ENCODE measurements at places on chromosomes 1 and 21.
A peak's percentile ranks its signal among the peaks of the same experiment; 100 is the strongest.

DNA sequence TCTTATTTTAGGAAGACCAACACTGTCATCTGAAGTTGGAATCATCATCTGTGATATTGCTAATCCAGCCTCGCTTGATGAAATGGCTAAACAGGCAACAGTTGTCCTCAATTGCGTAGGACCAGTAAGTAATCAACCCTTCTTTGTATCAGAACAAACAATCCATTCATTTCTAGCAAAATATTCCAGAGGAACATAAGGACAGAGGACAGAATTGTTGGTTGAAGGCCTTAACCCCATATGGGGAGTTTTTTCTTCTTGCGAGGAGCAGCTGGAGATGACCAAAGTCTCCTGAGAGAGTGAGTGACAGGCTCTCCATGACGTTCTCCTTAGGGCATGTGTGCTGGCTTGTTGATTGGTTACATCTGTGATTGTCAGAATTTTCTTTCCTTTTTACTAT lies 2.7 kb downstream of the SCCPDH start:
- DNase-seq = no peak

DNA sequence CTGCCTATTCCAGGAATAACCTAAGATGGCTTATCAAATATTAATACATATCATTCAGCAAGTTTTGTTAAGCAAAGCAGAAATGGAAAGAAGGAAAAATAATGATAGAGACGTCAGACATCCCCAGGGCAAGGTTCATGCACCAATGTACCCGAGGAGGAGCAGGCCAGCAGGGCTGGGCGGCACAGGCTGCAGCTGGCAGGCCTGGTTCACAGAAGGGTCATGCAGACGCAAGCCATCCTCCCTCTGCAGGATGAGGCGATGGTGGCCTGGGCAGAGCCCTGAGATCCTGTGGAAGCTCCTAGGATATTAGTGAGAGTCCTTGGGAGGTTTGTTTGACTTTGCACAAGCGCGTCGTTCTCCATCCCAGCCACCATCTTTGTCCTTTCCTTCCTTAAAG lies 30.0 kb downstream of the BATF3 start:
- DNase-seq = no peak

DNA sequence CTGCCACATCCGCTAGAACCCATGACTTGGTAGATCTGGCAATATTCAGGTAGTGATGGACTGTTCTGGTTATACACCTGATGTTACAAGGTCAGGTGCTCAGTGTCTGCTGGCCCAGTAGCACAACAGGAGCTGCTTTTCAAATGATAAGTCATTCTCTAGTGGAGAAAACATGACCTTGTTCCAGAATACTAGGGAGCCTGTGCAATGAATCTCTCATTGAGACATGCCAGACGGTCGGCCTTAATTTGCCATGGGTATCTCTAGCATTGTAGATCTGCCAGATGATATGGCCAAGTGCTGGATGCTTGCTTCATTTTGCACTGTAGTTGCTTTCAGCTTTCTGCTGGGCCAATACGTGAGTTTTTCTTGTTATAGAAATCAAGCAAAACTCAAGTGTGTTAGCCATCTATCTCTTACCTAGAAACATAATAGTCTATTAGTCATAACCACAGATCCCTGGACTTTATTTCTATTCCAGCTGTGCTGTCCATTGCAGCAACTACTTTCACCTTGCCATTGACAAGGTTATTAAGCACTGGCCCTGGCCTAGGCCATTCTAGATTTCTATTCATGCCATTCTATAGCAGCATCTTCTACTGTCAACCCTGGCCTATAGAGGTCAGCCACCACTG lies 13.9 kb upstream of the CENPF start:
- DNase-seq = no peak

GRCh38 chr1:31198150-31198549 lies 41.5 kb downstream of the NKAIN1 start:
- DNase-seq = no peak

- no peak for DNase-seq
Measured at GRCh38 chr21:28771790-28772501, 220.7 kb downstream of the LTN1 start.

GRCh38 chr1:12151465-12151864 lies 15.3 kb upstream of the TNFRSF1B start:
- DNase-seq = no peak

GRCh38 chr1:204410688-204411450 lies 748 bp downstream of the PPP1R15B start:
- no peak for DNase-seq

DNA sequence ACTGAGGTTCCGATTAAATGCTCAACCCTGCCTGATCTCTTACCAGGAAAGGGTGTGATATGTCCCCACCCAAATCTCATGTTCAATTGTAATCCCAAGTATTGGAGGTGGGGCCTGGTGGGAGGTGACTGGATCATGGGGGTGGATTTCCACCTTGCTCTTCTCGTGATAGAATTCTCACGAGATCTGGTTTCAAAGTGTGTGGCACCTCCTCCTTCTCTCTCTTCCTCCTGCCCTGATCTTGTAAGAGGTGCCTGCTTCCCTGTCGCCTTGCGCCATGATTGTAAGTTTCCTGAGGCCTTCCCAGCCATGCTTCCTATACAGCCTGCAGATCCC lies 34.9 kb downstream of the RSPH1 start:
- DNase-seq = no peak

GRCh38 chr1:21511579-21512522 lies 2.6 kb downstream of the ALPL start:
- DNase-seq = no peak

DNA sequence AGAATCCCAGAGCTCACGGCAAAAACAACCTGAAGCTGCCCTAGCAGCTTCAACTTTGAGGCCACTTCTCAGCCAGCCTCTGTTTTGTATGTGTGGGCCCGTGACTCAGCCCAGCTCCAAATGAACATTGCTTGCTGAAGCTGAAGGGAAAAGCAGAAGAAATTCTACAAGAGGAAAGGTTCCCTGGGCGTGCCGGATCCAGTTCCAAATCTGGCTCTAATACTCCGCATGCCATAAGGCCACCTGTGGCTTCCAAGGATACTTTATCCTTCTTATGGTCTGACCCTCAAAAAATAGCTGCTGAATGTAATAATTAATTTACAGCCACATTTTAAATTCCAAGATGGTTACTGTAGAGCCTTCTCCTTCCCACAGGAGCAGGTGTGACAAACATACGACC lies 24.3 kb downstream of the TSPAN2 start:
- DNase-seq = no peak

DNA sequence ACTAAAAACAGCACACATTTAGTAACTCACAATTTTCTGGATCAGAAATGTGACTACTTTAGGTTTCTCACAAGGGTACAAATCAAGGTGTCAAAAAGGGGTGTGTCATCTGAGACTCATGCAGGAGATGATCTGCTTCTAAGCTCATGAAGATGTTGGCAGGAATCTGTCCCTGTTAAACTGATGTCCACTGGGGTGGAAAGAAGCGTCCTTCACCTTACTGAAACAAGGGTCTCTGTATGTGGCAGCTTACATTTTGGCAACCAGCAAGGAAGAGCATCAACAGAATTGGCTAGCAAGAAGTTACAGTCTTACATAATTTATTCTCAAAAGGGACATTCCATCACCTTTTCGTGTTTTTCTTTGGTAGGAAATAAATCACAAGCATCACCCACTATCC lies 1223.8 kb downstream of the AMY1C start:
- DNase-seq = no peak

GRCh38 chr1:67019600-67020136 lies 34.3 kb downstream of the SLC35D1 start:
- DNase-seq = no peak

GRCh38 chr1:191963781-191964455 lies 194.3 kb upstream of the RGS18 start:
- no peak for DNase-seq

DNA sequence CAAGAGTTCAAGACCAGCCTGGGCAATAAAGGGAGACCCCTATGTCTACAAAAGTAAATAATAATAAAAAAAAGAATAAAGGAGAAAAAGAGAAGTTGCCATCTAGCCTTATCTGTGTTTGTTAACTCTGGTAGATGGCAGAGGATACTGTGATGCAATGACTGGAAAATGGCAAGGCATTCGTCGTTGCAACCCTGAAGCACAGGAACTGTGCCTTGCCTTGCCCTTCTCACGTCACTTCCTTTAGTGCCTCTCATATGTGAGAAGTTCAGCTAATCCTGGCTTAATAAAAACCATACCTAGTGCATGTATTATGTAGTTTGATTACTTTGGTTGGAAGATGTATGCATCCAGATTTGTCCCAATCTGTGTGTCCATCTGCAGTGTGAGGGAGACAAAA lies 25.8 kb upstream of the PIGC start:
- no peak for DNase-seq

DNA sequence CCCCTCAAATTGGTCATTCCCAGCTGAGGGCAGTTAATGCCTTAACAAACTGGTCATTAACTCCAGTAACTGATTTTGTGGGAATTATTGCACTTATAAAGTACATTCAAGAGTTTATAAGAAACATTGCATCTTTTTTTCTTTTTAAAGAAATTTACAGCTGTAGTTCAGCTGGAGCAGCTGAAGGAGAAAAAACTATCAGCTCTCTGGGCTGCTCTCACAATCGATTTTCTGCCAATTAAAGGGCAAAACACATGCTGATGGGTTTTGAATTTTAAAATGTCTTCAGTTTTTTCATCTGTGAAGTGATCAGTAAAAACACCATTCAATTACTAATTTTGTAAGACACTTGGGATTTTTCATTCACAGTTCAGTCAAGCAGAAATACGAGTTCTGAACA lies 74.7 kb downstream of the KIFAP3 start:
- no peak for DNase-seq

- DNase-seq = no peak
Measured at GRCh38 chr1:245501633-245502032, 346.8 kb downstream of the KIF26B start.

GRCh38 chr1:160539990-160540858 lies 17.2 kb upstream of the SLAMF6 start:
- peak; percentile 76 for DNase-seq

DNA sequence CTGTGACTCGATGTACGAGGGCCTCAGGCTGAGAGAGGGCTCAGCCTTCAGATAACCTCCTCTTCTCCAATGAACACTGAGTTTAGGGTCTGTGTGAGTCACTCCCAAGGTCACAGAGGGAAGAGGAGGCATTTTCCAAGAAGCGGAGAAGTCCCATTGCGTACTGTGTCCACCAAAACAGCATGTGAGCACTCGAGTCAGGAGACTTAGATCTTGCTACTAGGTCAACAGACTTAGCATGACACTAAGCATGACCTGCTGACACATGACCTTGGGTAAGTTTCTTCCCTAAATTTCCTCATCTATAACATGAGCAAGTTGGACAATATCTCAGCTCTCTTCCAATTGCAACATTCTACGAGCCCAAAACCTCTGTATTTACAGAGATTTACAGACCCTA lies 68.0 kb downstream of the PLPP3 start:
- no peak for DNase-seq

GRCh38 chr1:16048573-16049189 lies 5.1 kb downstream of the CLCNKB start:
- DNase-seq = peak; percentile 47

GRCh38 chr1:62951428-62951827 lies 167.5 kb downstream of the ATG4C start:
- DNase-seq = no peak

- DNase-seq = no peak
Measured at GRCh38 chr1:16254263-16254928, 17.4 kb upstream of the CPLANE2 start.

- no peak for DNase-seq
Measured at GRCh38 chr1:181577475-181577874, 94.2 kb downstream of the CACNA1E start.

GRCh38 chr1:85580872-85581801 lies 576 bp downstream of the CCN1 start:
- DNase-seq = no peak

GRCh38 chr1:3847081-3847480 lies 9.9 kb downstream of the CEP104 start:
- no peak for DNase-seq

DNA sequence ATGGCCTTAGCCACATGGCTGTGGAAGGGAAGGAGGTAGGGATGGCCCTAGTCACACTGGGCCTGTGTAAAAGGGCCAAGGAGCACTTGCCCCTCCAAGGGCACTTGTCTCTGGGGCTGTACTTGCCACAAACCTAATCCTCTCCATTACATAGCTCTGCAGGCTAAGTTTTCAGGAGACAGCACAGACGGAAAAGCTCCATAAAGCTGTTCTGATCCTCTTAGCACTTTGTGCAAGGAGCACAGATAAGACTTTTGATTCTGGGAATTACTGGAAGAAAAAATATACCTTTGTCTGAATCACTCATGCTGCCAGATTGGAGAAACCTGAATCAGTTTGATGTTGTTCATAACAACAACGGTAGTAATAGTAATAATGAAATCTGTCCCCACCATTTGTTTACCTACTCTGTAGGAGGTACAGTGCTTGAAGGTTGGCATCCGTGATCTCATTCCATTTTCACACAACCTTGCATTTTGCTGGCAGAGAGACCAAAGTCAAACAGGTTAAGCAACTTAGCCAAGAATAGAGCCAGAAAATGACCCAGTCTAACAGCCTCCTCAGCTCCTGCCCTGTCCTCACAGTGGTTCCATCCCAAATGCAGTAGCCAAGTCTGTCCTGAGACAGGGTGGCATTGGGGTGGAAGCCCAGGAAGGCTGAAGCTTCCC lies 207.1 kb downstream of the ROR1 start:
- no peak for DNase-seq

DNA sequence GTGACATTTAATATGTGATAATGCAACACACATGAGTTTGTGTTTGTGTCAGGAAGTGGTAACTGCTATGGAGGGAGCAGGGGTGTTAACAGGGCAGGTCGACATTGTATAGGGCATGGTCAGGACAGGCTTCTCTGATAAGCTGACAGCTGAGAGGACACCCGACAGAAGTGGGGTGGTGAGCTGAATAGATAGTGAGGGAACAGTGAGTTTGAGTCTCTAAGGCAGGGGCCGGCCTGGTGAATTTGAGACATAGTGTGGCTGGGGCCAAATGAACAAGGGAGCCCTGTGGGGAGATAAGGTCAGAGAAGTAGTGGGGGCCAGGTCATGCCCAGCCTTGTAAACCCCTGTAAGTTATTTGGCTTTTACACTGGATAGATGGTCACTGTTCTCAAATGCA lies 217.4 kb upstream of the KIAA0040 start:
- DNase-seq = no peak

DNA sequence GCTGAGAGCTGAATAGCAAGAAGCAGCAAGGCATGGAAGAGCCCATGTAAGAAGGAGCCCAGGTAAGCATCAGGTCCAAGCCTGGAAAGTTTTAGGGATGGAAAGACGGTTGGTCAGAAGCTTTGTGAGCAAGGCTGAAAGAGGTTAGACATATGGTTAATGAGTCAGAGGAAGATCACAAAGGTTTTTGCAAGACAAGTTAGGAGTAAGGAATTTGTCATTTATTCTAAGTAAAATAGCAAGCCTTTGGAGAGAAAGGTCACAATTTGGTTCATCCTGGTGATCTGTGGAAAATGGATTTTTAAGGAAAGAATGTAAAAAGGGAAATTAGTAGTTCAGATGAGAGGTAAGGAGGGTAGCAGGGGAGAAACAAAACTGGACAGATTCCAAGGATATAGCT lies 106.7 kb downstream of the DPYD start:
- DNase-seq = no peak

DNA sequence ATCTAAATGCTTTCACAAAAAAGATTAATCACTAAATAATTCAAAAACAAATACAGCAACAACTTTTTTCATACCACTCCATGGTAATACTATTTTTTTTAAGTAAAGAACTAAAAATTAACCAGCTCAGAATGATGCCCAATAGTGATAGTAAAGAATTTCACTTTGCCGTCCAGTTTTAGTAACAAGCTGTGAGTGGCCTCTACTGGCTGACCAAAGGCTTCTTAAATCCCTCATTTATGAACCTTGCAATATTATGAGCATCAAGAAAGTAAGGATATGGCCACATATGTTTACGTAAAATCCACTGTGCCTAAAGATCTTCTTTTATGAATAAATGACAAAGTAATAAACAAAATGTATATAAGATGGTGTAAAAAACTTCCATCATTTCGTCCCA lies 108.6 kb downstream of the GPATCH2 start:
- no peak for DNase-seq

Data from CD4-positive, alpha-beta T cell treated with Interleukin-21 for 1 hour (primary cell).